ENCODE measurements at places on chromosomes 1 and 21.

- DNase-seq, result no peak
These were observed 6.2 kb upstream of the ANKRD65 start for GRCh38 chr1:1427106-1427819.

GRCh38 chr1:89167590-89168230 lies 8.1 kb downstream of the GBP7 start:
- no peak for DNase-seq

GRCh38 chr1:184388971-184389370 lies 2.1 kb downstream of the C1orf21 start:
- DNase-seq, result no peak

DNA sequence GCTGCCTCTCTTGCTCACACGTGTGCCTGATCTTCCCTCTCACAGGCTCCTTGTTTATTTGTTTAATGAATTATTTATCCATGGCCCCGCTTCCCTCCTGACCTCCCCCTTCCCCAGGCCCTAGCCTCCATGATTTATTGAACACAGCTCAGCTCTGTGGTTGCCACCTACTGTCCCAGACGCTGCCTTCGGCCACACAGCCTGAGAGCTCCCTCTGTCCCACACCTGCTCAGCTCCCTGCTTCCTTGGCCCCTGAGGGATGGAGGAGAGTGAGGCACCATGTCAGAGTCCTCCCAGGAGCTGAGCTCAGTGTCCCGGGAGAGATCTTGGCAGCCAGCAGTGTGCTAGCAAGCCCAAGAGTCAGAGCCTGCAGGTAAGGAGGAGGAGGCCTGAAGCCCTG lies 3.1 kb upstream of the EFNA3 start:
- DNase-seq, result no peak

GRCh38 chr1:15018767-15019166 lies 134.8 kb upstream of the TMEM51 start:
- no peak for DNase-seq

DNA sequence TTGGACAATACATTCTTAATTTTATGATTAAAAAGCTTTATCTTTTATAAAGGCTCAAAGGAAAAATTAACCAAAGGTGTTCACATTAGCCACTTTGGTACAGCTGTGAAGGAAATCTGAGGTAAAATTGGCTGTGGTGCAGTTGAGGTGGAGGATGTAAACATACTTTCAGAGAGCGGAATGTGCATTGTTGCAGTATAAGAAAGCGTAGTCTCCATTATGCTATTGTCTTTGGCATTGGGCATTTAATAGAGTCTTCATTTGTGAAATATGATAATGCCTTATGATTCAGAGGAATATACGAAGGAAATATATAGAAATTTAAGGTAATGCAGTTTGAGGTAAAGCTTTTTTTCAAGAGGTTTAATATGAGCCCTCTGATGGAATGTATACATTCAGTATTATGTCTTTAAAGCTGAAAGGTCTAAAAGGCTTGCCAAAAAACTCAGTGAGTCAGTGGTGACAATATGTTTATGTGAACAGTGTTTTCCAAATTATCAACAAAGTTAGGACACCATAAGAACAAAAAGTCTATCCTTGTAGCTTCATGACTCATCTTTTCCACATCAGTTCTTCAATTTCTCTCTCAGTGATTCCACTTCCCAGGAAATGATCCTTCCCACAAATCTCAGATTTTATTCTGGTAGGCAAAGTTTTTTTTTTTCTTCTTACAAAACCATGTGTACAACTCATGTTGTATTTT lies 26.9 kb upstream of the DDR2 start:
- DNase-seq, result no peak

DNA sequence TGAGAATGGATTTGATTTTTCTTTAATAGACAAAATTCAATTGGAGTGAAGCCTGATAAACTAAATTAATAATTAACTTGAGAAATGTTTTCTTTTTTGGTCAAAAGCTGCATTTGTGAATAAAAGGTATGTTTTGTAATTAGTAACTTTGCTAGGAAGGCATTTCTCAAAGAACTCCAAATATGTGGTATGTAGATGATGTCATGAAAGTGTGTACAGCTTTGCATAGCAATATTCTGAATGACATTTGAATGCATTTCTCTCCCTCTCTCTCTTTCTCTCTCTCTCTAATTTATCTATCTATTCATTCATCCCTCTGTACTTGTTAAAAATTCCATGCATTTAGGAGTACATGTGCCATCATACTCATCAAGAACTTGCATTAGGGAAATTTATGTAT lies 109.1 kb upstream of the ADAMTS5 start:
- no peak for DNase-seq

GRCh38 chr1:220448217-220448616 lies 79.7 kb upstream of the MARK1 start:
- DNase-seq, result no peak

DNA sequence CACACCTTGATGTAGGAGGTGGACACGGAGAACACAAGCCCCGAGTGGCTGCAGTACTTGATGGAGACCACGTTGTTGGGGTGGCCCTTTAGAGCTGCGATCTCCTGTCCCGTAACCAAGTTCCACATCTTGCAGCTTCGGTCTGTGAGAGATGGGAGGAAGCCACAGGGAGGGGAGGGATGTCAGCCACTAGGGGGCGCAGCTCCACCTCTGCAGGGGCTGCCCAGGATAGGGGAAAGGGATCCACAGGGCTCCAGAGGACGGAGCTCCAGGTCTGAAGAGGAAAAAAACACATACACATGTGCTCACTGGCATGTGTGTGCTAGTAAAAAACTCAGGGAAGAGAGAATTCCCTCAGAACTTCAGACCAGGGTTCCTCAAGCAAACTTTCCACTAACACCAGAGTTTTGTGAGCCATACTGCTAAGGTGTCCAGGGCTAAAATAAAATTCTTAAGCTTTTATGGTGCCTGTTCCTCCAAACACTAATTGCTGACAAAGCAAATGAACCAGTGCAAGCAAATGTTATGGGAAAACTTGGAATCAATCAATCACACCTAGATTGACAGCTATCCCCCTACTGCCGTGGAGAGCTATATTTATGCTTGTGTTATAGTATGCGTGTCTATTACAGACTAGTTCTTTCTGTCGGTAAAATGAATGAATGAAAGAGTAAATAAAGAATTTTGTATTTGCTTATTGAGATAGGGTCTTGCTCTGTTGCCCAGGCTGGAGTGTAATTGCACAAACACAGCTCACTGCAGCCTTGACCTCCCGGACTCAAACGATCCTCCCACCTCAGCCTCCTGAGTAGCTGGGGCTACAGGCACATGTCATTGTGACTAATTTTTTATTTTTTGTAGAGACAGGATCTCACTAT lies 43.7 kb downstream of the KIF21B start:
- peak; percentile 85 for DNase-seq

DNA sequence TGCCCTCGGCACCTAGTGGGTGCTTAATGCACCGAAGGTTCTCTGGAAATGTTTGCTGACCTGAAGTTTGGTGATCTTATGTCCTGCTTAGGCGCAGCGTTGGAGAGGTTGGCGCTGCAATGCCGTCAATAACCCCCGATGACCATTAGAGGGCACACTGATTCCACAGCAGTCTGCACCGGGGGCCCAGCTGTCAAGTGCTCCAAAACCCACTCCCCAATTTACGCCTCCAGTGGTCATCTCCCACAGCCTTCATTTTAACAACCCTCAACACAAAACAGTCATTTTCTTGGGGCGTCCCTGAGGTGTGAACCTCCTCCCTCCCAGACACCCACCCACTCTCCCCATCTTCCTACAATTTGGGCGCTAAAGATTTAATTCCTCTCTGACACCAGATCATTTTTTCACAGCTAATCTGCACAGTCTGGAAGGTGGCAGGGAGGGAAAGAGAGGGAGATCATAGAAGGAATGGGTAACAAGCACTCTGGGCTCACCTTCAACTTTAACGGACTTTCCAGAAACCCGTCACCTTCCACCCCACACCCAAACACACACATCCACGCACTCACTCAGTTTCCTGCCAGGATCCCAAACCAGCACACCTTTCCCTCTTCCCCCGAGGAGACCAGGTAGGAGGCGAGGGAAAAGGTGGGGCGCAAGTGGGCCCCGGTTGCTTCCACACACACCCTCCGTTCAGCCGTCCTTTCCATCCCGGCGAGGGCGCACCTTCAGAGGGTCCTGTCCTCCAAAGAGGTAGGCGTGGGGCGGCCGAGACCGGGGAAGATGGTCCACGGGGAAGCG lies 570 bp upstream of the NPR1 start:
- peak; percentile 66 for DNase-seq

DNA sequence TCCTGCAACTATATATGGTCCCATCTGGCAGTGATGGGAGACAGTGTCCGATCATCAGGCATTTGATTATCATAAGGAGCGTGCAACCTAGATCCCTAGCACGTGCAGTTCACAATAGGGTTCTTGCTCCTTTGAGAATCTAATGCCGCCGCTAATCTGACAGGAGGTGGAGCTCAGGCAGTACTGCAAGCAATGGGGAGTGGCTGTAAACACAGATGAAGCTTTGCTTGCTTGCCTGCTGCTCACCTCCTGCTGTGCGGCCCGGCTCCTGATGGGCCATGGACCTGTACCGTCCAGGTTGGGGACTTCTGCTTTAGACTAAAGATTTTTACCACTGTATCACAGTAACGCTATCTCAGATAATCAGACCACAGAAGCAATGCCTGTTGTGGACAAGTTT lies 63.8 kb downstream of the TGFB2 start:
- DNase-seq, result no peak

GRCh38 chr1:4108758-4109627 lies 208.9 kb upstream of the C1orf174 start:
- no peak for DNase-seq

- DNase-seq, result no peak
These were observed 106.9 kb upstream of the NR5A2 start for GRCh38 chr1:199920635-199921034.

DNA sequence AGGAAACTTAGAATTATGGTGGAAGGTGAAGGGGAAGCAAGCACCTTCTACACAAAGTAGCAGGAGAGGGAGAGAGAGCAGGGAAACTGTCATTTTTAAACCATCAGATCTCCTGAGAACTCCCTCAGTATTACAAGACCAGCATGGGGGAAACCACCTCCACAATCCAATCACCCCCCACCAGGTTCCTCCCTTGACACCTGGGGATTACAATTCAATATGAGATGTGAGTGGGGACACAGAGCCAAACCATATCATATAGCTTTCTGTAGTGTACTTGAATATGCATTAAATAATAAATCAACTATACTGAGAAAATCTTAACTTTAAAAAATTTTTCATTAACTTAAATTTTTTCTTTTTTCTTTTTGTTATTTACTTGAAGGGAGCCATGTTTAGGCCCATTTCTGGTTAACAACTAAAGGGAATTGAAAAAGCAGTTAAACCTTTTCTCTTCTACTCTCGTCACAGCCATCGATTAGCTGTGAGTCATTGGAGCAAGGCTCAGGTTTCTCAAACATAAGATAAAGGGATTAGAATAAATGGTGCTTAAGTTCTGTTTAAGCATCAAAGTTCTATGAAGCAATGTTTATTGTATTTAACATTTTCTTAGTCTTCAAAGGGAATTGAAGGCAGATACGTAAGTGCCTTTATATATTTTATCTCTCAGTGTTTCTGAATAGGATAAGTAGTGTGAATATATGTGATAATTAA lies 72.2 kb upstream of the DPT start:
- DNase-seq, result no peak

GRCh38 chr1:89659322-89660081 lies 26.6 kb downstream of the LRRC8C start:
- no peak for DNase-seq

GRCh38 chr21:44765231-44766013 lies 36.2 kb downstream of the UBE2G2 start:
- peak; percentile 18 for DNase-seq

DNA sequence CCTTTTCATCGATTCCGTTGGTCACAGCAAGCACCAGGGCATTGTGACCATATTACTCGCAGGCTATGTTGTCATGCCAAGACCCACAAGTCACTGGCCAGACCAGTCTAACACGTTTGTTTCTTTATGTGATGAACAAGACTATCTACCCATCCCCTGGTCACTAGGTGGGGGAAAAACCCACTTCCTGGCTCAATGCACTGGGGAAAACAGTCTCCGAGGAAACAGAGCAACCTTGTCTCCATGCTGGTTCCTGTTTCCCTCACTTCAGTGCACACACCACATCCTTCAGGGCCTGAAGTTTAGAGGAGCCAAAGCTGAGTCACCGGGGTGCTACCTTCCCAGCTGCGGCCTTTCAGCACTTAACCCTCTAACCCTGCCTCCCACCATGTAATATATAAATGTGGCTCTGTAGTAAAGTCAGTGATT lies 20.9 kb downstream of the ERICH3 start:
- DNase-seq, result no peak

DNA sequence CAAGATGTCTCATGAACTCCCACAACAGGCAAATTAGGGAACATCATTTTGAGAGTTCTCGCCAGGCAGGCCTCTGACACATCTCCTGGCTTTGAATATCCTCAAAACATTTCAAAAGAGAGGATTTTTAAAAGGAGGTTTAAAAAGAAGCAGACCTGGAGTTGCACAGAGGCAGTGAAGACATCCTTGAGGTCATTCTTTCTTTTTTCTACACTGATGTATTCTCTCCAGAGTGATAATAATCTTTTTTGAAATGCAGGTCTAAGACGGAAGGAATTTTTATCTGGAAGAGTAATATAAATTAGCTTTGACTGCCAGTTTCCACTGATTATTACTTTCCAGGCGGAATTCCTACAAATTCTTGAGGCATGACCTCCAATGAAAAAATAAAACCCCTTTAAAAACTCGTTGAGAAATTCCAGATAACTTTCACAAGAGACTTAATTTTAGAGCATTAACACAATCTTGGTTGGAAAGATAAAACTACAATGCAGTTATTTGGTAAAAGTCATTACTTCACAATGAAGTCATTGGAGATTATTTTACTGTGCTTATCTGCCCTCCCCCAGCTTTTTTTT lies 125.0 kb downstream of the LYPLAL1 start:
- DNase-seq, result no peak

DNA sequence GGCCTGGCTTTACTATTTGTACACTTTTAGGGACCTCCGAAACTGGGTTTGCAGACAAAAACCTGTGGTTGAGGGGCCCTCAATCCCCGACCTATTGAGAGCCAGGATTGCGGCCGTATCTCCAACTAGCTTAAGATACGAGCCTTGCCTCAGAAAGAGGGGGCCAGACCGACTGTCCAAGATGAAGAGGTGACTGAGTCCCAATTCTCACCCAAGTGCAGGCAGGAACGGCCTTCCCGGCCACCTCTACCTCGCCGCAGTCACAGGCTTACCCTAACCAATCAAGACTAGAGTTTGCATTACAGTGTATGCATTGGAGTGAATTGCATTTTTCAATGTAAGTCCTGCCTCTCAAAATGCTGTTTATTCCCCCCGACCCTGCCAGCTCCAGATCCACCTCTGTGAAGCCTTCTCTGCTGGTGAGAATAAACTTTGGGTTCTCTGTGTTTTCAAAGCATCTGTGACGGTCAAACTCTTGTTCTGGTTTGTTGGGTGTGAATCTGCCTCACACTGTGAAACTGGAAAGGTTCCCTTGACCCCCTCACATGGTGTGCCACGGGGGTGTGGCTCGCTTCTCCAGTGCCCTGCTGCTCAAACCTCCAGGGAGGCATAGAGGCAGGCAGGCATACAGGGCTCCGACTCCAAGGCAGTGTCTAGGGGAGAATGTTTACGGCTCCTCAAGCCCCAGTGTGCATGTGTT lies 62.2 kb upstream of the WLS start:
- DNase-seq, result no peak

GRCh38 chr1:79082233-79082632 lies 75.7 kb upstream of the ADGRL4 start:
- no peak for DNase-seq

All from activated CD4-positive, alpha-beta T cell treated with anti-CD3 and anti-CD28 coated beads, Interleukin-2, amount 50 U/mL, for 48 hours (primary cell).